ENCODE measurements at places on chromosomes 11 and 22. TPM values are rescaled to one million over a fixed set of nuclear protein-coding genes. Genes with fewer than 3 reads are reported as not detected.
A peak's percentile ranks its signal among the peaks of the same experiment; 100 is the strongest.

- no peak for DNase-seq
Measured at GRCh38 chr22:24542641-24543040, 12.3 kb downstream of the GUCD1 start.

DNA sequence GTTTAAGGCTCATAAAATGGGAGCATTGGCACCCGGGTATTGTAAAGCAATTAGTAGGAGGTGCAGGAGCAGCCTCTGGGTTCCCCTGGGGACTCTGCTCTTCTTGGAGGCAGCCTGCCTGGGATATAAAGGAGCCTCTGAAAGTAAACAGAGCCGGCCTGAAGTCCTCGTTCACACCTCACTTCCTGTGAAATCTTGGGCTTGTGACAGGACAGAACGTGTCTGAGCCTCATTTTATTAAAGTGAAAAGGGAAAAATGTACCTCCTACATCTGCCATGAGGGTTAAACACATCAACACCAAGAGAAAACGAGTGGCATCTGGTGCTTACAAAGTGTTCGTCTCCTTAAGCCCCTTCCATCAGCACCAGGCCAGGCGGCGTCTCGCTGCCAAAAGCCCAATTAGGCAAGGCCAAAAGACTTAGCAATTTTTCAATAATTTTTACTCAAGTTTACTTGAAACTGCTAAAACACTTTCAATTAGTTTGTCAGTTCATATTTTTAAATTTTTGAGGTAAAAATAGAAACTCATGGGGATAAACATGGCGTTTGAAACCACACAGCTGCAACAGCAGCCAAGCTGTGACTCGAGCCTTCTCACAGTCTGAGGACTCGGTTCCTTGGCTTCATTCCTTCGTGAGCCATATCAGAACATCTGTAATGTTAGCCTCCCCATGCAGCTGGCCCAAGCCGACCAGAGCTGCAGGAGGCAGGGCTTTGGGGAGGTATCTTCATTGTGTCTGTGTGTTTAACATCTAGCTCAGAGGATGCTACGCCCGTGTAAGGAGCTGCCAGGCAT, 33.6 kb downstream of the MAP6 start:
- DNase-seq, result no peak

DNA sequence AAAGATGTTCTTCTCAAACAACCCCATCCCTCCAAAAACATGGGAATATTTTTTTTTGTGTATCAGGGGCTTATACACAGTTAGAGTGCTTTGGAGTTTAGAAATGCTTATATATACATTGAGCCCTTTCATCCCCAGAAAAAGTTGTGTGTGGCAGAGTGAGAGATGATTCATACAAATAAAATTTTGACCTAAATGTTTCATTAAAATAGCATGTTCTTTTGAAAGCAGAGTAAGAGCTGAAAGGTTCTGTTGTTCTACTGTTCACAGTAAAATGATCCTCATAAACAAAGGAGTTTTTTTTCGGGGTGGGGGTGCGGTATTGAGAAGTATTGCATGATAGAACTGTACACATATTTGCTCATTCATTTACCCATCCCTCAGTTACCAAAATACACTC, 512.4 kb downstream of the DLG2 start:
- no peak for DNase-seq

The NXPE1 gene
- polyA plus RNA-seq, result not detected

The MPPED1 gene
- polyA plus RNA-seq, result not detected

- DNase-seq, result no peak
Measured at GRCh38 chr11:84390441-84391078, 1104.4 kb upstream of the CCDC90B start.

The DGAT2 gene
- polyA plus RNA-seq, result not detected

GRCh38 chr11:38296211-38296776, 1698.3 kb upstream of the RAG2 start:
- no peak for DNase-seq

DNA sequence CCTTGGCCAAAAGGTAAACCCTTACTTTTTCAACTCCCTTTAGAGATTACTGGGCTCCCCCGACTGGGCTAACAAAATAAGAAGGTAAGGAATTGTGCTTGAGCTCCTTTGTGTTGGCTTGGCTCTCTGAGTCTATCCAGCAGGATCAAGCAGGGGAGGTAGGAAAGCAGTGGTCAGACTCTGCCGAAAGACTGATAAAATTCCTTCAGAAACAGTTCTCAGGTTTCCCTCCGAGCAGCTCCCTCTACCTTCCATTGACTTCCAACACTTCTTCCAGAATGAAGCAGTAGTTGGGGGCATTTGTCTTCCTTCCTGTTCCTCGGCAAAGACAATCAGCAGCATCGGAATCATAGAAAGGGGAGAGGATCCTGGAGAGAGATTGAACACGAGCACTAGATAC, 16.1 kb upstream of the CARD18 start:
- DNase-seq, result no peak

DNA sequence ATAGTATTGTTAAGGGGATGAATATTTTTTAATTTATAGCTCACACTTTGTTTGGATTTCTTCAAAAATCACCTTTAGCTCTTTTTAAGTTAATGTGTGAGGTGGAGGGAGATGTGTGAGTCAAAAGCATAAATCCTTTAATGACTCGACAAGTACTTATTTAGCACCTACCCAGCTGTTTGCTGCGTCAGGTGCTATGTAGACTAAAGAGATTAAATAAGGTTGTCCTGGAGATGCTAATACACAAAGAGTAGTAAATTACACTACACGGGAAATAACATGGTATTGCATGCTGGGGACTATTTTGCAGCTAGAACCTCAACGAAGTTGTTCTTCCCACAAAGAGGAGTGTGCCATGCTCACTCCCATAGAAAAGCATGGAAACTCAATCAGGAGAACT, 583.3 kb upstream of the TENM4 start:
- DNase-seq, result no peak

DNA sequence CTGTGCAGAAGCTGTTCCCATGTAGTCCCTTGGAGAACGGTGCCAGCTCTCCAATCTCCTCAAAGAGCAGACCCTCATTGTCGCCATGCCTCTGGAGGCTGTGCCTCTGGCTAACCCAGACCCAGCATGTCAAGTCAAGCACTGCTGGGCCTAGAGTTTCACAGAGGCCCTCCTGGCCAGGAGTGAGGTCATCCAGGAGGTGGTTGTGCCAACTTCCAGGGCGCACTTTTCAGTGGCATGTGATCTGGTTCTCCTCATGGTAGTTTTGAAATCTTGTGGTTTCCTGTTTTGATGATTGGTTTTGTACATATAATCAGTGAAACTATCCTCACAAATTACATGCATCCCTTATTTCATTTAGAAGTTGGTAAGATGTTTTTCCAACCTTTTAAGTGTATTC, 78.9 kb downstream of the PPFIBP2 start:
- no peak for DNase-seq

The PYGM gene
- 0.15 TPM for polyA plus RNA-seq

GRCh38 chr11:1532606-1533341, 39.3 kb downstream of the DUSP8 start:
- no peak for DNase-seq

GRCh38 chr11:17548444-17548843, 1.4 kb downstream of the OTOG start:
- no peak for DNase-seq

GRCh38 chr11:109300211-109300610, 121.8 kb upstream of the C11orf87 start:
- DNase-seq, result no peak

GRCh38 chr11:121626980-121627379, 174.2 kb upstream of the SORL1-AS1 start:
- no peak for DNase-seq

GRCh38 chr11:113129261-113129992, 168.2 kb downstream of the NCAM1 start:
- DNase-seq, result no peak

The OR10D3 gene
- not detected for polyA plus RNA-seq

GRCh38 chr11:68996376-68997123, 15.8 kb upstream of the MRGPRD start:
- no peak for DNase-seq

- DNase-seq, result no peak
Measured at GRCh38 chr11:8732748-8733241, 50.2 kb downstream of the RPL27A start.

The TBX1 gene
- not detected for polyA plus RNA-seq

- DNase-seq, result no peak
Measured at GRCh38 chr11:107182978-107183377, 164.7 kb upstream of the GUCY1A2 start.

DNA sequence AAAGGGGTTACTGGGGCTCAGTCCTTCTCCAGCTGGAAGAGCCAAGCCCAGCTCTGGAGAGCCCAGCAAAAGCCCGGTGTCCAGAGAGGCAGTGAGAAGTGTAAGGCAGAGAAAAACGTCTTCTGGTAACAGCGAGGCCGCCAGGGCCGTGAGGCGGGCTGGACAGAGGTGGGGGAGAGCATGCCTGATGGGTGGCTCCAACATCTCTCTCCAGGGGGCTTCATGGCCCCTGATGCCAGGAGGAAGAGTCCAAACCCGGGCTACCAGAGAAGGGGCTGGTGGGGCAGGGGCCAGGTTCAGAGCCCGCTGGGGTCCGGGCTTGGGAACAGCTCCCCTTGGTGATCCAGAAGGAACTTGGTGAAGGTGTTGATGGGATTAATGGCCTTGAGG, 21.7 kb downstream of the ARHGAP1 start:
- no peak for DNase-seq

GRCh38 chr11:67501854-67502253, 3.3 kb downstream of the PITPNM1 start:
- DNase-seq, result no peak

The CD3G gene
- polyA plus RNA-seq, result 414 TPM

- no peak for DNase-seq
Measured at GRCh38 chr11:72307439-72307838, 63.5 kb upstream of the PHOX2A start.

- no peak for DNase-seq
Measured at GRCh38 chr11:65937766-65938165, 7.5 kb upstream of the TSGA10IP start.

The SLC6A5 gene
- polyA plus RNA-seq, result not detected

DNA sequence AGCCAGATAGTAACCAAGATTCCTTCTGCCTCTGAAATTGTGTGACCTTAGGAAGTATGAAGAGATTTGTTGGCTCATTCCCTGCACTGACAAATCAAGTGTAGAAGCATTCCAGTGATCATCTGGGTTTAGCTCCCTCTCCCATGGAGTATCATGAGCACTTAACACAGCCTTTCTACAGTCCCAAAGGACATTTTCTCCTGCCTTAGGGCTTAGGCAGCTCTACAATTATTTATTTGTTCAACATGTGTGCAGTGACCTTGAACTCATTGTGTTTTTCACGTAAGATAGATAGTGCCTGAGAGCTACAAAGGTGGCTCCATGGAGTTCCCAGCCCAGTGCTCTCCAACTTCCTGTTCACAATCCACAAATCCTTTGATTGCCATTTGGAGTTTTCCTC, 94.8 kb upstream of the FAT3 start:
- DNase-seq, result no peak

The WNT11 gene
- 1.2 TPM for polyA plus RNA-seq

- DNase-seq, result no peak
Measured at GRCh38 chr11:65492637-65493366, 6.0 kb upstream of the MALAT1 start.

DNA sequence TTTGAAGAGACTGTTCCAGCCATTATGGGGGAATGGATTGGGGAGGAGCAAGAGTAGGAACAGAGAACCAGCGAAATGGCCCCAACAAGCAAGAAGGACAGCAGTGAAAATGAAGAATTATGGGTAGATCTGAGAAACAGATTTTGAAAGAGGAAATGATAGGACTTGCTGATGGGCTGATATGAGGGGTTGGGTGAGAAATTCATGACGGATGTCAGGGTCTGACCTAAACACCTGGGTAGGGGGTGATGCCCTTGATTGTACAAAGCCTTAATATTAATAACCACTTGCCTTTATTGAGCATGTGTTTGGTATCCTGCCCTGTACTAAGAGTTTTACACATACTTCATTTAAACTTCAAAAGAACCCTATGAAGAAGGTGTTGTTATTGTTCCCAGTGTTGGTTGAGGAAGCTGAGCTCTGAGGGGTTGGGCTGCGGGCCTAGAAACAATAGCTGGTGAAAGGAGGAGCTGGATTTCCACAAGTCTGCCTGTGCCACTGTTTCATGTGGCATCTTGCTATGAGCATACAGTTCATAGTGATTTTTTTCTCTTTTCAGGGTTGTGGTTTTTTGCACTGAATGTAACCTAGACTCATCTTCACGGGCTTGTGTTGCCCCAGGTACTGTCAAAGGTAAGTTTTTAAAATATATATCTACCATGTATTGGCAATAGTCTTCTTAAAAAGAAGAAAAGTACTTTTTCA, 61.1 kb upstream of the TNRC6B start:
- peak; percentile 77 for DNase-seq

GRCh38 chr22:45444168-45444567, 30.7 kb downstream of the RIBC2 start:
- no peak for DNase-seq

- DNase-seq, result no peak
Measured at GRCh38 chr11:9691865-9692264, 28.0 kb downstream of the SWAP70 start.

The CD3E gene
- 1,158 TPM for polyA plus RNA-seq

DNA sequence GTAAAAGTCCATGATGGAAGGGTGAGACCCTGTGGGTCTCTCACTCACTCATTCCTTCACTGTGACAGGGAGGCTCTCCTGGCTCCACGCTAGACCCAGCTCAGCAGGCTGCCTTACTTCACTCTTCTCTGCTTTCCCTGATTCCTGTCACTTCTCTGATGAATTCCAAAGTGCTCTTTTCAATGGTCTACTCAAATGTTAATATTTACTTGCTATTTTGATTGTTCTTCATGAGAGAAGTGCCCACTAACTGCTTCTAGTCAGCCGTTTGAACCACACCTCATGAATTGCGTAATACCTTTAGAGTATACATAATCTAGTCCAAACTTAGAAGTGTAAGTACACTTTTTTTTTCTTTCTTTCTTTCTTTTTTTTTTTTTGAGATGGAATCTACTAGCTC, 1350.2 kb upstream of the RAG2 start:
- no peak for DNase-seq

- DNase-seq, result no peak
Measured at GRCh38 chr11:75778962-75779361, 10.4 kb downstream of the DGAT2 start.

GRCh38 chr22:40043081-40043480, 48.3 kb downstream of the FAM83F start:
- no peak for DNase-seq

- DNase-seq, result no peak
Measured at GRCh38 chr22:47162865-47163264, 400.4 kb downstream of the TBC1D22A start.

- DNase-seq, result no peak
Measured at GRCh38 chr11:126115127-126115495, 52.4 kb upstream of the CDON start.

The PDGFB gene
- 18.2 TPM for polyA plus RNA-seq

The TPBGL gene
- polyA plus RNA-seq, result 0.23 TPM

GRCh38 chr11:64235437-64236161, 1.2 kb downstream of the VEGFB start:
- no peak for DNase-seq

DNA sequence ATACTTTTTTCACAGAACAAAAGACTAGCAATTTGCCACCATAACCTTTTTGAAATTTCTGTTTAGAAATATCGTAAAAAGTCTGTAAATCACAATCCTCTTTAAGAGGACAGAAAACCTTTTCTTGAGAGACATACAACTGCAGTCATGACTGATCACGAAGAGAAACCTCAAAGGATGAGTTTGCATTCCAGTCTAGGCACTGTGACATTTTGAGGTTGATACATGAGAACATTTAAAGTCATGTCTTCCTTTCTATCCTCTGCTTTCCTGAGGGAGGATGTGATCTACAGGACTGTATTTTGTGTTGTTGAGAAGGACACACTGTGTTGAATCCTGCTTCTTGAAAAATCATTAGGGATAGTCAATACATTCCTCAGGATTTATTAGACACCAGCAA, 476.7 kb upstream of the CCDC179 start:
- DNase-seq, result no peak

The CHRM4 gene
- polyA plus RNA-seq, result 0.63 TPM

All from CD8-positive, alpha-beta memory T cell (primary cell).